ENCODE measurements at places on chromosomes 5 and 9.

- no peak for DNase-seq
These were observed 618.8 kb downstream of the HINT1 start for GRCh38 chr5:130546211-130546610.

GRCh38 chr9:86978413-86978812 is 31.1 kb upstream of the GAS1 start:
- no peak for DNase-seq

DNA sequence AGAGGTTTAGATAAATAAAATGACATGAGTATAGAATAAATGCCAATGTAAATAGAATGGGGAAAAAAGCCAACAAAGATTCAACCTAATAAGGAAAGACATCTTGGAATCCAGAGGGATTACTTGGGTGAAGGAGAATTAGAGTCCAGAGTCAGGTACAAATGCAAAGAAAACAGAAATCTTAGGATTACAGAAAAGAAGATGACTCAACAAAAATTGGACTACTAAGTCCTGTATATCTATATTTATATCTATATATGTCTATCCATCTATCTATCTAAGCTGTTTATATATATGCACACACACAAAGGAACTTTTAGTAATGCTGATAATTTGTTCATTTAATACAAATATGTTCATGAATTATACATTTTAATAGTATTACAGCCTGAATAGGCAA is 27.6 kb downstream of the FAM174A start:
- no peak for DNase-seq

DNA sequence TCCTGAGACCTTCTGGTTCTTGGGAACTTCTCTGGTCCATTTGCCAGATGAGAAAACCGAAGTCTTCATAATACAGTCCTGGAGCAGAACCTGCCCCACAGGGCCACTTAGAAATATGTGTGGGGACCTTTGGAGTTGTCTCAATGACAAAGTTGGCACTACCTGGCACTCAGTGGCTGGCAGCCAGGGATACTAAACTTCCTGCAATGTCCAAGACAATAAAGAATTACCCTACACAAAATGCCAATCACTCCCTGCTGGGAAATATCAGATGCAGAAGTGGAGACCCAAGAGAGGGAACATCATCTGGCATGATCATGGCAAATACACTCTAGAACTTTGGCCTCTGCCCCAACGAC is 29.6 kb downstream of the ADRB2 start:
- no peak for DNase-seq

- no peak for DNase-seq
These were observed 27.2 kb downstream of the TMOD1 start for GRCh38 chr9:97528529-97529230.

DNA sequence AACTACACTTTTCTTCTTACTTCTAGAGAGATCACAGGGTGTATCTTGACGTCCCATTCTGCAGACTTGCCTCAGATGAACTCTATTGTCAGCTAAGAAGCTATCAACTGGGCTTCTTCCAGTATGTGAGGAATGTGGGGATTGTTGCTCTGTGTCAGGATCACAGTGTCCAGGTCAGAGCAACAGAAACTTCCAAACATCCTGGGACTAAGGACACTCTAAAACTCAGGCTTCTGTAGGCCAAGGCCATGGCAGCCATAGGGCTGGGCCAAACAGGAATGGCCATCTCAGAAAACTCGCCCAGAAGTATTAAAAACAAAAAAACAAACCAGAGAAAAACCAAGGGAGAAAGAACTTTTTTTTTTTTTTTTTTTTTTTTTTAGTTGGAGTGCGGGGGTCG is 210.0 kb upstream of the CLINT1 start:
- DNase-seq = no peak

GRCh38 chr9:79236466-79236865 is 335.3 kb upstream of the TLE4 start:
- DNase-seq = no peak

DNA sequence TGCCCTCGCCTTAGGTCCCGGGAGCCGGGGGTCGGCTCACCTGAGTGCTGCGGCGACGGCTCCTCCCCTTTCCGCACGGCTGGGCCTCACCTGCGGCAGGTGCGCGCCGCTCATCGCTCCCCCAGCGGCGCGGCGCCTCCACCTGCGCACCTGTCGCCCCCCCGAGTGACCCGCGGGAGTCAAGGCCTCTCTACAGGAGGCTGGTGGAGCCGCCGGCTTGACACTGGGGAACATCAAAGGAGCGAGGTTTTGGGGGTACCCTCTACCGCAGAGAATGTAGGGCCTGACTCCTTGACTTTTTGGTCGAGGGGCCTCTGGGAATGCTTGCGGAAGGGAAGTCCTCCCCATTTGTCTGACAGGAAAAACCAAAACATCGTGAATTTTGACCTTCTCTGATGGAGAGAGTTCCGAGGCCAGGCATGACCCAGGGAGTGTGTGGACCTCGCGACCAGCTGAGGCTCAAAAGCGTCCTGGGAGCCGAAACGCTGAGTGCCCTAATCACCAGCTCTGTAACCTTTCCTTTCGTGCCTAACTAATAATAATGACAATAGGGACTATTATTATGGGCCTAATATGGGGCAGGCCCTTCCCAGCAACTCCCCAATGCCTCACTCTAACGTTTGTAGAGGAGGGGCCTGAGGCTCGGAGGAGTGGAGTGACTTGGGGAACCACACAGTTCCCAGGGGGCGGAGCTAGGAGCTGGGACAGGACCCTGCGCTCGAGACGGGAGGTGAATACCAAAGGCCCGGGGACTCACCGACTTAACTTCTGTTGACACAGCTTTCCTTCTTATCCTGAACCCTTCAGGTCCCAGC is 714 bp upstream of the IER5L start:
- no peak for DNase-seq

DNA sequence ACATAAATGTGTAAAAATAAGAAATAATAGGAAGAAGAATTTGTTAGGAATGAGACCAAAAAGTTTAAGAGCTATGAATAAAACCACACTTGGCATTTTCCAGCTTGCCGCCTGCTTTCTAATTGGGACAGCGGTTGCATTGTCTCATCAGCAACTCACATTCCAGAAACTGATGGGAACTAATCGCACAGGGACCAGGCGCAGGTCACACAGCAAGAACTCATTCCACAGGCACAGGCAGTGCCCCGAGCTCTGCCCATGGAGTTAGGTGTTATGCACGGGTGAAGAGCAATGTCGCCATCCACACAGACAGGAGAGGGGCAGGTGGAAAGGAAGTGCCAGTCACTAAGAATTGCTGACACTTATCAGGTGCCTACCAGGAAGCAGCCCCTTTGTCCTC is 279.9 kb downstream of the NSG2 start:
- DNase-seq = no peak

DNA sequence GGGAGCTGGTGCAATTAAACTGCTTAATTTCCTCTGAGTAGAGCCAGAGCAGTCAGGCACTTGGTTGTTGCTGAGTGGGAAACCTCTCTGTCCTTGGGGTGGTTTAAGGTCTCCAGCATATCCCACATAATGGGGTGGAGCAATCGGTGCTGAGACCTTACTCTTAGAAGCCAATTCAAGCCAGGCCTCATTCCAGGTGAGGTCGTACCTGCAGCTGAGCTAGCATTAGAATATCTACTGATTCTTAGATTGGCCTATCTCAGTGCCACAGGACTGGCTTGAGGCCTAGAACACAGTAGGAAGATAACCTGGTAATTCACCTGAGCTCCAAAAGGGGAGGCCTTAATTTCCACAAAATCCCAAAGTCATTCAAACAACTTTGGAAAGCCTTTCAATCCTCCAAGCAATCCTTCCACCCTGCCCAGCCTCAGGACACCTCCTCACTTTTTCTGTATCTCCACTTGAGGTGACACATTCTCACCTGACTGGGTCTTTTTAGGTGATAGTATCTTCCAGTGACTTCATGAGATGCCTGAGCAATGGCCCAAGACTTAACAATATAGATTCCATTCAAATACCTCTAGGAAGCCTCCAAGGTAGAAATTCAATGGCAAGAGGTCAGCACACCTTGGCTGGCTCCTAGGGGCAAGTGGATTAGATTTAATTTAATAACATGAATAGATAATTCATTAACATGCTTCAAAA is 91.0 kb downstream of the FEM1C start:
- no peak for DNase-seq

DNA sequence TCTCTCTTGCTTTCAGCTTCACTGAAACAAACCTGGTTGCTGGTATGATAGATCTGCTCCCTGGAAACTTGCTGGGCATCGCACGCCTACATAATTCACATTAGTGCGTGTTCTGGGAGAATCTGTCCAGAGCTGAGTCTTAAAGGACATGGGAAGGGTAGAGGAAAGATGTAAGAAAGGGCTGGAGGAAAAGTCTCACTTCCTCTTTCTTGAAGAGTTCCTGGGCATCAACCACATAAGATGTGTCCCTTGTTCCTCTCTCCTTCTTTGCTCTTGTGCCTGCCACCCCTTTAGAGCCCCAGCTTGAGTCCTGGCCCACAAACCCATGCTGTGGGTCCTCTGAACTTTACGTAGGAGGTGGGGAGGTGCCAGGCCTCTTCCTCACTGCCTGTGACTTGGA is 205.3 kb upstream of the PANK3 start:
- DNase-seq = no peak

DNA sequence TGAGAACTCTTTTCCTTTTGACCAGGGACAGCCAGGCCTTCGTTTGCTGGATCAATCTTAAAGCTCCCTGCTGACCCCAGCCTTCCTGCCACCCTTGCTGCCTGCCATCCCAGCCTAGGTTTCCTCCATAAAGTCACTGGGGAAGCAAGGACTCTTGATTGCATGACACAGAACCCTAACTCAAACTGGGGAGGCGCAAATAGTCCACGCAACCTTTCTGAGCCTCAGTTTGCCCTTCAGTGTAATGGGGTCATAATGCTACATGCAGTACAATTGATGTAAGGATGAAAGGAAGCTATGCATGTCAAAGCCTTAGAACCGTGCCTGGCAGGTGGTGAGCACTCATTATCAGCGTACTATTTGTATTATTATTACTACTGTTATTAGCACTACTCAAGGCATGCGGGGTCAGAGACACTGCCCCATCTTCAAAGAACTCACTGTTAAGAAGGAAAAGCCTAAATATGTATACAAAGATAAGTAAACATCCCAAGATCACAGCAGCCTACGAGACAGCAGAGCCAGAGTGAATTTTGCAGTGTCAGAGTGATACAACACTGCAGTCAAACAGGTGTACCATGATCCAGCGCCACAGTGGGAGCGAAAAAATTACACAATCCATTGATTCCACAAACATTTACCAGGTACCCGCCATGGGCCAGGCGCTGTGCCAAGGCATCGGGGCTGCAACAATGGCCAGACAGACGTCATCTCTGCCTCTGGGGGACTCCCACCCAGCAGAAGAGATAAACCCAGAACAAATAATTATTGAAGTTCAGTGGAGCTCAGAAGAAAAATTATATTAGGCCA is 16.9 kb upstream of the CPLX2 start:
- no peak for DNase-seq

DNA sequence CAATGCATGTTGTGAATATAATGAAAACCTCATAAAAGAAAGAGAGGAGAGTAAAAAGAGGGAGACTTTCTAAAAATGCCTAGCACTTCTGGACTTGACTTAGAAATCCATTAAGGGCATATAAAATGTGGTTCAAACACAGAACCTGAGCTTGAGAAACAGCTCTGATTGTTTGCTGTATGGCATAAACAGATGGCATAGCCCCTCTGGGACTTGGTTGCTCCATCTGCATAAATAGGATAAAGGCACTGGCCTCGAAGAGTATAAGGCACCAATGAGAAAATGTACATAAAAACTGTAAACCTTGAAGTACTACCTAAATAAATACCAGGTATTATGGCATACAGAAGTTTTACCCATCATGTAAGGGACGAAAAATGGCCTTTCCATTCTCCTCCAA is 23.8 kb downstream of the MRPS27 start:
- no peak for DNase-seq

DNA sequence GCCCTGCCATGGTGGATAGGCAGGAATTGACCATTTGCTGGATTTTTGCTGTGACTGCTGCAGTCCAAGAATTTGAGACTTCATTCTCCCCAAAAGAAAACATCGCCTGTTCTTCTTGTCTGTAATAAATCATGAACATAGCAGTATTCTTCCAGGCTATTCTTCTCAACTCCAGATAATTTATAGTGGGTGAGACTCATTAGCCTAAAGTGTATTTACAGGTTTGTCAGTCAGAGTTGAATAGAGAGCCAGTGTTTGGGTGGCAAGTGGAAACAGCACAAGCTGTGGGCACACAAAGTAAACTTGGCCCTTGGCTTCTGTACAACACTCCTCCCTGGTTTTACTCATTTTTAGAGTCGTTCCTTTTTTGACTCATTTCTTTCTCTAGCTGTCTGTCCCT is 128.2 kb upstream of the VCAN start:
- DNase-seq = no peak

- DNase-seq = no peak
These were observed 1.7 kb downstream of the UBE2QL1 start for GRCh38 chr5:6450319-6450833.

- DNase-seq = no peak
These were observed 47.8 kb upstream of the ADAMTS2 start for GRCh38 chr5:179393078-179393477.

- no peak for DNase-seq
These were observed 45.6 kb upstream of the STXBP1 start for GRCh38 chr9:127566351-127567001.

DNA sequence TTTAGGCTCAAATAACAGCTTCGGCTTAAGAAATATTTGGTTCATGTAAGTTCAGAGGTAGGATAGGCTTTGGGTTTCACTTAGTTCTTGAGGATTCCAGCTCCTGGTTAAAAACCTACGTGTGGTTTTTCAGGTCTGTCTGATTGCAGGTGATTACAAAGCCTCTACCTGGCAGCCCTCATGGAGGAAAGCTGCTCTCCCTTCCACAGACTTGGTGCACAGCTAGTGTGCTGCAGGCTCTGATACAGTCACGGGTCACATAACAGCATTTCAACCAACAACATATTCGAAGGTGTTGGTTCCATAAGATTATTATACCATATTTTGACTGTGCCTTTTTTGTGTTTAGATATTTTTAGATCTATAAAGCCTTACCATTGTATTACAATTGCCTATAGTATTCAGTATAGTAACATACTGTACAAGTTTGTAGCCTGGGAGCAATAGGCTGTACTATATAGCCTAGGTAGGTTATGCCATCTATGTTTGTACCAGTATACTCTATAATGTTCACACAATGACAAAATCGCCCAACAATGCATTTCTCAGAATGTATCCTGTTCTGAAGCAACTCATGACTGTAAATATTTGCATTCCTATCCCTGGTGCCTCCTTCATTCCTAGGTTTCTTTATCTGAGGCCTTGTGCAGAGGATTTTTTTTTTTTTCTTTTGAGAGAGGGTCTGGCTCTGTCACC is 8.0 kb upstream of the DCP2 start:
- DNase-seq = no peak

DNA sequence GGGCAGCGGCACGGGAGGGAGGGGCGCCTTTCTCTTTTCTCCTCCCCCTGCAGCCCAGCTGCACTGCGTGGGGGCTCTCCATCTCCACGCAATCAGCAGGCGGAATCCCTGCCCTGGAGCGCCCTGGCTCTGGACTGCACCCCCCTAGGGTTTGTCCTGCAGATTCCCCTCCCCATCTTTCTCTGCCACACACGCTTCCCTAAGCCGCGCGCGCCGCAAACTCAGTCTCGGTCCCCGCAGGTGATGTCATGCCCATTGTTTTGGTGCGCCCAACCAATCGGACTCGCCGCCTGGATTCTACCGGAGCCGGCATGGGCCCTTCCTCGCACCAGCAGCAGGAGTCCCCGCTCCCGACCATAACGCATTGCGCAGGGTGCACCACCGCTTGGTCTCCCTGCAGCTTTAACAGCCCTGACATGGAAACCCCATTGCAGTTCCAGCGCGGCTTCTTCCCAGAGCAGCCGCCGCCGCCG is at the start of gene KCNN2:
Gene KCNN2, plus strand, starts transcription at position 347 of the 473 bp plus-strand sequence. Its CDS starts 70 bp downstream, at position 417.
- DNase-seq = no peak

GRCh38 chr5:178529080-178529479 is 61.1 kb downstream of the COL23A1 start:
- DNase-seq = no peak

Data from activated CD8-positive, alpha-beta memory T cell treated with anti-CD3 and anti-CD28 coated beads for 48 hours (primary cell).